Caco-2 (cell line): ENCODE measurements at places on chromosomes 7 and 10.

DNA sequence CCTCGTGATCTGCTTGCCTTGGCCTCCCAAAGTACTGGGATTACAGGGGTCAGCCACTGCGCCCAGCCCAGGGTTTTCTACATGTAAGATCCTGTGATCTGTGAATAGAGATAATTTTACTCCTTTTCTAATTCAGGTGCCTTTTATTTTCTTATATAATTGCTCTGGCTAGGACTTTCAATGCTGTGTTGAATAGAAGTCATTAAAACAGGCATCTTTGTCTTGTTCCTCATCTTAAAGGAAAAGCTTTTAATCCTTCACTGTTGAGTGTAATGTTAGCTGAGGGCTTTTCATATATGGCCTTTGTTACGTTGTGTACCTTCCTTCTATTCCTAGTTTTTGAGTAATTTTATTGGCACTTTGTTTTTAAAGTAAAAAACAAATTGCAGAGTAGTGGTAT, 26.6 kb downstream of the ANLN start:
- DNase-seq, result no peak

- DNase-seq, result peak; percentile 27
These were observed 53.3 kb downstream of the FHIP2A start for GRCh38 chr10:114874827-114875411.

DNA sequence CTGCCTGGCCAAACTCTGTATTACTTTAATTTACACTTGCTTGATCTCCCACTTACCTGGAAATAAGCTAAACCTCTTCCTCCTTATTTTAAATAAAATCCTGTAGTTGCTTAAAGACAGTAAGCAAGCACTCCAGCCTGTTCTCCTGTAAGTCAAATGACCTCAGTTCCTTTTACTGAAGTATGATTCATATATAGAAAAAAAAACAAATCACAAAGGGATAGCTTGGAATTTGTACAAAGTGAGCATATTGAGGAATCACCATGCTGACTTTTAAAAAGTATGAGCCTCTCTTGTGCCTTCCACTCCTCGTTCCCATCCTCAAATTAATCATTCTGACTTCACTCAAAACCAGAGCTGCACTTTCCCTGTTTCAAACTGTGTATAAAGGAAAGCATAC, 52.0 kb downstream of the C10orf90 start:
- no peak for DNase-seq

DNA sequence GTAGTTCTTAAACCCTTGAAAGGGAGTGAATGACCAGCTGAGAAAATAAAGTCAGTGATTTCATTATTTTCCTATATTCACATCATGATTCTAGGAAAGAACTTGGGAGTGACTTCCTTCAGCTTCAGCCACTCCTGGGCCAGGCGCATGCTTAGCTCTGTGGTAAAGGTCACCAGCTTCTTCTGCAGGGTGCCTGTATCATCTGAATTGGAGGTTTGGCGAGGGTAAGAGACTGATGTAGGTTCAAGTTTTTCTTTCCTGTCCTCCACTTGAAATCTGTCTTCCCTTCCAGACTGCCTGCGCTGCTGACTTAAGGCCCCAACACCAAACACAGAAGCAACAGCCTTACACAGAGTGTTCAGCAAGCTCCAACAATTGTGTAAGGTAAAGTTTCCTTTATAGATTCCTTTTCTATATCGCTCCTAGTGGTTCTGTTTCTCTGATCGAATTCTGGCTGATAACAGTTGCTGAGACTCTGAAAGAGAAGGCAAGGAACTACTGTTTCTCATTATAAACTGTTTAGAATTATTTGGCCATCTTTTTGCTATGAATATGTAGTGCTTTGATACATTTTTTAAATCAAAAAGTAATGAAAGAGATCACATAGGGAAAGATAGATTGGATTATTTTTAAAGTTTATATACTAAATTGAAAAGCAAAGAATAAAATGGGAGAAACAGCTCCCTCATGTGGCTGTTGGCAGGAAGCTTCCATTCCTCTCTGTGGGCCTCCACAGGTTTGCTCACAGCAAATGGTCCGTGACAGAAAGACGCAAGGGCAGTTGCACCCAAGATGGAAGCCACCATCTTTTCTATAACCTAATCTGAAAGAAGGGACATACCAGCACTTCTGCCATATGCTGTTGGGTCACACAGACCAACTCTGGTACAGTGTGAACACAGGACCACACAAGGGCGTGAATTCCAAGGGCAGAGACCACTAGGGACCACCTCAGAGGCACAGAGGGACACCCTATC, 14.0 kb downstream of the GATAD1 start:
- DNase-seq, result peak; percentile 45

- DNase-seq, result no peak
These were observed 160.0 kb upstream of the INSYN2A start for GRCh38 chr10:127356360-127356759.

DNA sequence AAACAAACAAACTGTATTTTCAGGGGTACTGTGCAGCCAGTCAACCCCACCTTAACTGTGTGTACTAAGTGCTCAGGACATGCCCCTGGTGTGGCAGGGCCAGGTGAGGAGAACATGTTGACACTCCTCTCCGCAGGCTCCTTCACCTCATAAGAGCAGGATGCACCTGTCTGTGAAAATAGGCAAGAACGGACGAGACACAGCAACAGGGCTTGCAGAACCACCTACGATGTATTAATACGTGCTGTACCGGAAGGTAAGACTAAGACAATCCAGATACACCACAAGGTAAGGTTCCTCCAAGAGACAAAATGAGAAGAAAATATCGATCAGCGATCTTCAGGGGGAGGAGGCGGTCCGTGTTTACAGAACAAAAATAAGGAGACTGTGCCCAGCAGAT, 65.8 kb upstream of the CAMK2B start:
- DNase-seq, result no peak

- peak; percentile 66 for DNase-seq
These were observed 136.5 kb downstream of the EPC1 start for GRCh38 chr10:32210306-32211045.

GRCh38 chr7:67463983-67464382, 467.4 kb downstream of the TYW1 start:
- DNase-seq, result no peak

DNA sequence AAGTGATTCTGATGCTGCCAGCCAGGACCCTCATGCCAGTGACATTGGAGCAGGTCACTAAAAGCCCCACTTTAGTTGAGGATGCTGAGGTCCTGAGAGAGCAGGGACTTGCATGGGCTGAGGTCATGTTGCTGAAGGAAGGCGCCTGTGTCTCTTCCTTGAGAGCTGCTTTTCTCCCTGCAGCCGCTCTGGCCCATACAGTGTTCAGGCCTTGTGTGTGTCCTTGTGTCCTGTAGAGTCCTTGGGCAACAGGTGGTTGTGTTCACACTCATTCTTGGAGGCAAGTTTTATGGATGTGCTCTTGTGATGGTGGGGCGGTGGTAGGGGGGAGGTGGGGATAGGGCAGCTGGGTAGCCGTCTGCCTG, 33.3 kb downstream of the TSPAN14 start:
- DNase-seq, result no peak

DNA sequence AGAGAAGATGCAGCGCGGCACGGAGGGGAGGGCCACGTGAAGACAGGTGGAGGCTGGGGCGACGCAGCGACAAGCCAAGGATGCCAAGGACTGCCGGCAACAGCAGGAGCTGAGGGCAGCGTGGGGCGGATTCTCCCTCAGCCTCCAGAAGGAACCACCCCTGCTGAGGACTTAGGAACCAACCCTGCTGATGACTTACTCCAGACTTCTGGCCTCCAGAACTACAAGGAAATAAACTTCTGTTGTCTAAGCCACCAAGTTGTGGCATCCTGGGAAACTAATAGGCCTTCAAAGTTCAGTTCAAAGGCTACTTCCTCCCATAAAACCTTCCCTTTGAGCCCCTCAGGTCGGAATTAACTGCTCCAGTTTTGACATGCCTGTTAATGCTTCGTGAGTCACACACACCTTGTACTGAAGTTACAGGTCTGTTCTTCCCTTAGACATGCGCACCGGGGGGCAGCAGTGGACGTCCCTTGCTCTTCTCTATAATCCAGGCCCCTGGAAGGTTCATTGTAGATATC, 88.4 kb upstream of the RHEB start:
- peak; percentile 59 for DNase-seq

- no peak for DNase-seq
These were observed 104.5 kb downstream of the CYP26A1 start for GRCh38 chr10:93178226-93178625.

- DNase-seq, result no peak
These were observed 162.0 kb upstream of the MGMT start for GRCh38 chr10:129305046-129305445.

- DNase-seq, result peak; percentile 39
These were observed 9.3 kb upstream of the EN2 start for GRCh38 chr7:155448632-155449007.

DNA sequence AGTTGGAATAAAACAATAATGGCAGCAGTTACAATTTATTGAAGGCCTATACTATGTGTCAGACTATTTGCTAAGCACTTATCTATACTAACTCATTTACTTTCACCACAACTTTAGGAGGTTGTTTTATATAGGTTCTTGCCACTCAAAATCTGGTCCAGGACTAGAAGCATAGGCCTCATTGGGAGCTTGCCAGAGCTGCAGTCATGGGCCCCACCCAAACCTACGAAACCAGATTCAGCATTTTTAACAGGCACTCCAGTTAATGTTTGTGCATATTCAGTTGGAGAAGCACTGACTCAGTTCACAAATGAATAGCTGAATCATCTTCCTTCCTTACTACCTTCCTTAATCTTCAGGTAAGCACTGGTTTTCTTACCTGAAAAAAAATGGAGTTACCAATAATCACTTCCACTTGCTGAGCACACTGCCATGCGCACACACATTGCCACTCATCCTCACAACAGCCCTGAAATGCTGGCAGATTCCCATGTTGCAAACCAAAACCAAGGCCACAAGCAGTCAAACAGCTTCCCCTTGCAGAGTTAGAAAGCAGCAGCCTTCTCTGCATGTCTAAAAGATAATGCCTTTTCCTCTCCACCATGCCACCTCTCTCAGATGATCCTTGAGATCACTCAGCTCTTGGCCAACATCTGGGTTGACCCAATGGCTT, 122.4 kb downstream of the SLC16A9 start:
- no peak for DNase-seq

GRCh38 chr10:30775779-30776591, 146.4 kb upstream of the LYZL2 start:
- DNase-seq, result no peak
